ENCODE measurements at places on chromosomes 1 and 21.

DNA sequence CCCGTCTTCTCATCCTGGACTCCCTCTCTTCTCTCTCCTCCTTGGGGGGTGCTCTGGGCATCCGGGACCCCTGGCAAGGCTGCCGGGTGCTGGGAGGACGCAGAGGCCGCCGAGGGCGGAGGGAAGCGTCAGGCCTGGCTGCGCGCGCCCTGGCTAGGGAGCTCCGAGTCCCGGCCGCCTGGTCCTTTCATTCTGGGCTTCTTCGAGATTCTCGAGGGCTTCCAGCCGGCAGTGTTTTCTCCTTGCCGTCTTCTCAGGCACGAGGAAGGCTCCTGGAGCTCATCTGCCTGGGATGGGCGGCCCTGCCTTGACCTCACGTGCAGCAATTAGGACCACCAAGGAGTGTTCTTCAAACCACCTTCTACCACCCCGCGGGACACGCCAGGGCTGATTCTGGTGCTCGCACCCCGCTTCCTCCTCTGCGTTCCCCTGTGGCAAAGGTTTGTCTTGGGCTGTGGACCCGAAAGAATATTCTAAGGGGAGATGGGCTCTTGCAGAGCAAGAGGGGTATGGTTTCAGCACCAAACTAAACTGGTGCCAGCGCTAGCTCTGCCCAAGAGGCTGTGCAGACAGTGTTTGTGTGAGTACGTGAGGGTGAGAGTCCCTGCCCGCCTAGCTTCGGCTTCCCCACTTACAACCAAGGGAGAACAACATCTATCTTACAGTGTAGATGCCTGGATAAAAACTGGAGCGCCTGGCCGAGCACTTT is 36.5 kb downstream of the PIK3CD start:
- no peak for DNase-seq

DNA sequence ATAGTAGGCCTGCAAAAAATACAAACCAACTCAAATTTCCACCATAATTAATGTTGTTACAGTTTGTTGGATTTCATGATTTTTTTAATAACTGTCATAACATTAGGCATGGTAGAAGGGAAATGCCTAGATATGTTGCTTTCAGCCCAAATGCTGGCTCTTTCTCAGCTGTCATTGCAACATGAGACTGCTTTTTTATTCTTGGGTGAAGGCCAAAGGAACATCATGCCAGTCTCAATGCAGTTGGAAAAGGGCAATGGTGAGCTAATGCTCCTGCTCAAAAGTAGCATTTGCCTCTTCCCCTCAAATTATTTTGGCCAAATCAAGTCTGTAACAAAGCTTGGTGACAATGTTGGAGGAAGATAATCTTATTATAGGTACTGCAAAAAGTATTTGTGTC is 877.7 kb upstream of the PRMT6 start:
- no peak for DNase-seq

DNA sequence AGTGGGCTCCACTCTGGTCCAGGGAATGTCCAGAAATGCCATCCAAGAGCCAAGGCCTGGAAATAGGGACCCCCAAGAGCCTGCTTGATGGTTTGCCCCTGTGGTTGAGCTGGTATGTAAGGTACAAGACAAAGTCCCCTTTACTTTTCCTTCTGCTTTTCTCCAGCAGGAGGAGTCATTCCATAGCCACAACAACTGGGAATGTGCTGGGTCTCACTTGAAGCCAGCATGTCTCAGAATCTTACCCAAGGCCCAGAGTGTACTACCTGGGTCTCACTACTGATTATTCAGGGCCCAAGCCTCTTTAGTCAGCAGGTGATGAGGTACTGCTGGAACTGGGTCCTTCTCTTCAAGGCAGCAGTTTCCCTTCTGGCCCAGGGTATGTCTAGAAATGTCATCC is 62.1 kb upstream of the CD55 start:
- no peak for DNase-seq

DNA sequence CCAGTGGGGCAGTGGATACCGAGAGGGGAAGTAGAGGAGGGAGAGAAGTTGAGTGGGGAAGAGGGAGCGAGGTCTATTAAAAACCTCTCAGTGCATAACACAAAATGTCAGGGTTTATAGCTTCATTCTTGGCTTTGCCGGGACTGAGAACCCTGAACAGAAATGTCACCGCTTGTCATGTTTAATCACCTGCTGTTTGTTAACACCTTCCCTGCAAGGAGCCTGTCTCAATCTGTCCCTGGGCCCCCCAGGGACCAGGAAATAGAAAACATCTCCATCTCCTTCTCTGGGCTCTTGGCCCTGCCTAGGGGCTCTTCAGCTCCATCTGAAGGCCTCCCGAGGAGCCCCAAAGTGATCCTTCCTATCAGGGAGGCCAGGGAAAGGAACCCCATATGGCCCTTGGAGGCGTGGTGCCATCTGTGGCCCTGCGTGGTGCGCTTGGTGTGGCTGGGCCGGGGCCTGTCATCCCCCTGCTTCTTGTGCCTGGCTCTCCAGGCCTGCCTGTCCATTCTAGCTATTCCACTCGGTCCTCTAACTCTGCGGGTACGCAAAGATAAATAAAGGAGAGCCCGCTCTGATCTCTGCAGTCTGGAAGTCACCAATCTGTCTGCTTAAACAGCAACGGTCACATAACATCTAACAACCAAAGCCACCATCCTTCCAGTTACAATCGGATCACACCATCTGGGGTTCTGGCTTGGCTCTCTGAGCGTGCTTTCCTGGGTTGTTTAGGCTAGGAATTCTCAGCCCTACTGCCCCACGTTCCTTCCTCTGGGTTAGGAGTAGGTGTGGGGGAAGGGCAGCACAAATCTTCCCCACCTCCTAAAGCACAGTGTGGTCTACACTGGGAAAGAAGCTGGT is 113.8 kb downstream of the CASZ1 start:
- no peak for DNase-seq

- no peak for DNase-seq
These were observed 15.4 kb upstream of the EFHD2 start for GRCh38 chr1:15394258-15394690.

DNA sequence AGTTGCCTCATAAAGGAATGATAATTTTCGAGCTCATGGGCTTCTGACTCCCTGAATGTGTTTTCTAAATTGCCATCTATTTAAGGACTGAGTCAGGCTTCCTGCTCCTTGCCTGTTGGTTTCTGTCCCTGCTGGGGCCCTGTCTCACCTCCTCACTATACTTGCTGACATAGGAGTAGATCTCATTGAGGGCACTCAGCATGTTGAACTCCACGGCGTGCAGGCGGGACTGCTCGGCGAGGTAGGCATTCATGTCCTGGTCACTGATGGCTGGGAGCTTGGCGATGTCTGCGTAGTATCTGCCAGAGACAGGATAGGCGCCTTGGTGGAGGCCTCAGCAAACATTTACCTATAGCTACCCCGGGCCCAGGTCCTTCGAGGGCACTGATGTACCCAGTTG is 116.9 kb upstream of the CD34 start:
- DNase-seq = no peak

DNA sequence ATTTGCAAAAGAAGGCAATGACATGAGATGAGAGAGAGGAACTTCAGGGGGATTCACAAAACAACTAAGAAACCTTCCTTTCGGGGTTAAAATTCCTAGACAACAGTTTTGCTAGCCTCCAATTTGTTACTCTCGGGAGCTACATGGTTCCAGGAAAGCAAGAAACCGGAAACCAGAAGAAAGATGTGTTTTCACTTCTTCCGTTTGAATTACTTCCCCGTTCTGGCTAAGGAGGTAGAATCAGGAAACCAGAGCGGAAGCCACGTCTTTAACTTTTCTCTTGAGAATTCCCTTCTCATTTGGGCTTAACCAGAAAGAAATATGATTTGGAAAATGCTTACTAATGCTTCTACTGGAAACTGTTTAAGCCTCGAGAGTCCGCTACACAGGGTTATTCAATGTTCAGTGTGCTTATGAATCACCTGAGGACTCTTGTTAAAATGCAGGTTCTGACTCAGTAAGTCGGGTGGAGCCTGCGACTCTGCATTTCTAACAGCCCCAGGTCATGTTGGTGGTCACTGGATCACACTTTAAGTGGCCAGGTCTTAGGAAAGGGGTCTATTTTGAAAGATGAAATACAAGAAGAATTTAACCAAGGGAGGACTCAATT is 43.5 kb upstream of the MCOLN3 start:
- no peak for DNase-seq

- no peak for DNase-seq
These were observed 178.6 kb downstream of the RRAGC start for GRCh38 chr1:38680801-38681510.

GRCh38 chr1:53396573-53397268 is 62.5 kb upstream of the DMRTB1 start:
- DNase-seq = no peak
